ENCODE measurements at places on chromosomes 2 and 18. TPM values are rescaled to one million over a fixed set of nuclear protein-coding genes. Genes with fewer than 3 reads are reported as not detected.

SLC9A2 gene
- 61.7 TPM for total RNA-seq

RAPGEF4 gene
- total RNA-seq = not detected

TFCP2L1 gene
- 167 TPM for total RNA-seq

RUFY4 gene
- total RNA-seq = 1.9 TPM

NR4A2 gene
- total RNA-seq = 2.9 TPM

CYP1B1 gene
- 9.6 TPM for total RNA-seq

RGPD3 gene
- total RNA-seq = 0.48 TPM
